ENCODE measurements at places on chromosomes 5 and 9.

DNA sequence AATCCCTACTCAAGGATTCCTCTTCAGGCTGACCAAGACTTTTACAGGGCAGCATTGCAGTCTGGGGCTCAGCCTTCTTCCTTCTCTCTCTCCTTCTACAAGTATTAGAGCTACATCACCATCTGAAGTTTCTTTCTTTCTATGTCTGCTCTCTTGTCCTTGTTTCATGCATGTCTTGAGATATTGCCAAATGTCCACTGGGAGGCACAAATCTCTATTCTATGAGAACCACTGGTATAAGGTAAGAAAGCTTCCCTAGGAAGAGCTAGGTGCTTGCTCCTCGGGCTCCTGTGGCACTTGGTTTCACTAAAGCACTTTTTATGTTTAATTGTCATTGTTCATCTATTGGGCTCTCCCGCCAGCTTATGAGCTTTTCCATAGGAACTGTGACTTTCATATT, 289.2 kb upstream of the PCSK5 start:
- DNase-seq, result no peak

DNA sequence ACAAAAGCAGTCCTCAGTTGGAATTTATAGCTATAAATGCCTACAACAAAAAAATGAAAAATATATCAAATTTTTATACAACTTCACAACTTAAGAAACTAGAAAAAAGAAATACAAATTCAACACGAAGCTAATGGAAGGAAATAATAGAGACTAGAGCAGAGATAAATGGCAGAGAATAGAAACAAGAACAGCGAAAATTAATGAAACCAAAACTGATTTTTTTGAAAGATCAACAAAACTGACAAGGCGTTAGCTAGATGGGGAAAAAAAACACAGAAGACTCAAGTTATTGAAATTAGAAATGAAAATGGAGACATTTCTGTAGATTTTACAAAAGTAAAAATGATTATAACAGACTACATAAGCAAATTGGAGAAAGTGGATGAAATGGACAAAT, 20.6 kb downstream of the TPD52L3 start:
- no peak for DNase-seq

DNA sequence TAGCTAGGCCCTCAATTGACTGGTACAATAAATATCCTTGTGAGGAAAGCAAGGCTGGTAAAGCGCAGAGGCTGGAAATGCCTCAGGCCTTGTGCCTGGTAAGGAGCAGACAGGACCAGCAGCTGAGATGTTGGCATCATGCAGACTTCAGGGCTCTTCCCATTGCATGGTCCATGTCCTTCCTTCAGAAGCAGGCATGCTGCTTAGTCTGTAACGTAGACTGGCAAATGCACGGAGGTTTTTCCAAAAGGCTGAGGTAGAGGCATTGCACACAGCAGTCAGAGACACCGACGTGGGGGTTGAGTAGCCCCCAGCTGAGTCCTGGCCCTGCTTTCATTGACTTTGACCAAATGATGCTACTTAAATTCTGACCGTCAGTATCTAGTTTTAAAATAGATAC, 87.1 kb downstream of the ADRB2 start:
- no peak for DNase-seq

DNA sequence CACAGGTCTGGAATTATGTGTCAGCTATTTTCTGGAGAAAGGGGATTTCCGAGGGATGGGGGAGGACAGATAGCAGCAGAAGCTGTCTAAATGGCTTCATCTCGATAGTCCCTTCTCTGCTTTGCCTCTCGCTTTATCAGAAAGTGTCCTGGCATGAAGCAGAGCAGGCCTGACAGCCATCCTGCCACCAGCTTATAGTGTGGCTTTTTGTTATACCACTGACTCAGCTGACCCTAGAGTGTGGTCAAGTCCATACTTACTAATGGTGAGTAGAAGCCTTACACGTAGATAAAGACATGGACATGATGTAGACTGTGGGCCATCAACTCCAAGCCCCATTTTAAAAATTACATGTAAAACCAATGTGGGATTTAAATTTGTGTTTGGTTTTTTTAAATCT, 50.0 kb downstream of the RCL1 start:
- no peak for DNase-seq

- DNase-seq, result no peak
Observed at GRCh38 chr9:128396970-128397613, 23.6 kb upstream of the CERCAM start.

- DNase-seq, result no peak
Observed at GRCh38 chr5:156778139-156778706, 71.9 kb upstream of the PPP1R2B start.

- peak; percentile 30 for DNase-seq
Observed at GRCh38 chr5:15634591-15635288, 134.8 kb downstream of the FBXL7 start.

- DNase-seq, result no peak
Observed at GRCh38 chr9:128383007-128383753, 12.0 kb downstream of the URM1 start.

GRCh38 chr5:2000591-2000990, 117.9 kb upstream of the IRX4 start:
- DNase-seq, result no peak

GRCh38 chr5:115432691-115433090, 111.9 kb downstream of the FEM1C start:
- DNase-seq, result no peak

DNA sequence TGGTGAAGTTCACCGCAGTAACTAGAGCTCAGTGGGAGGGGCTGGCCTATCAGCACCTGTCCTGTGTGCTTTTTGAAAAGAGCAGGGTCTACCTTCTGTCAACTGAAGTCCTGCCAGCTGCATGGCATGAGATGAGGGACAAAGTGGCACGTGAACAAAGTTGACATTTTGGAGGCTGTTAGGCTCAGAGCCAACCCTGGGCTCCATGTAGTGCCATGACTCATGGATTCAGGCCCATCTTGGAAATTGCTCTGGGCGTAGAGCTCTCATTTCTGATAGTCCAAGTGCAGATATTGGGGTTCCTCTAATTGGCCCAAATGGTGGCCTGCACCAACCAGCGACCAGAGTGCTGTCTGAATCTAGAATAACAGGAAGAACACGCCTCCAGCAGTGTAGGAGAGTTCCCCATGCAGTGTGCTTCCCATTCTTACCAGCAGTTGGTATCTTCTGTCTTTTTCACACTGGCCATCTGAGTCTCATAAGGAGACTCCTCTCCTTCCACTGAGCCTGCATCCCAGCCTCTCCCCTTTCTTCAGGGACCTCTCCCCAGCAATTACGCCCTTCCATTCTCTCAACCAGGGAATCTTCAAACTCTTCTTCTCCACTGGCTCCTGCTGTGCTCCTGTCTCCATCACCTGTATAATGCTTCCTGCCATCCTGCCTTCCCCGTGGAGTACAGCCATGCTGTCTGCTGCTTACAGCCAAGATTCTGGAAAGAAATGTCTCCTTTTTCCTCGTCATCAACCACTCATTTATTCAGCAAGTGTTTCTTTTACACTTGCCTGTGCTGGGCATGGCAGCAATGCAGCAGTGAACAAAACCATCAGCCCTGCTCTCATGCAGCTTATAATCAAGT, 30.4 kb downstream of the IRF1 start:
- no peak for DNase-seq

- DNase-seq, result no peak
Observed at GRCh38 chr5:143554918-143555477, 151.5 kb upstream of the NR3C1 start.

DNA sequence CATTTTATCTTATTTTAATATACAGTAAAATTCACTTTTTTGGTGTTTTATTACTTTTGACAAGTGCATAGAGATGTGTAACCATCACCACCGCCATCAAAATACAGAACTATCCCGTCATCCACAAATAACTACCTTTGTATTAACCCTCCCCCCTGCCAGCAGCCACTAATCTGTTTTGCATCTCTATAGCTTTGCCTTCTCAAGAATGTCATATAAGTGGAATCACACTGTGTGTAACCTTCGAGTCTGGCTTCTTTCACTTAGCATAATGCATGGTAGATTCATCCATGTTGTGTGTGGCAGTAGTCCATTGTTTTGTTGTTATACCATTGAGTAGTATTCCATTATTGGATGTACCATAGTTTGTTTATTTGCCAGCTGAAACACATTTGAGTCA, 98.8 kb downstream of the BOD1 start:
- DNase-seq, result no peak

GRCh38 chr5:61069150-61069549, 93.1 kb downstream of the SMIM15 start:
- DNase-seq, result no peak

DNA sequence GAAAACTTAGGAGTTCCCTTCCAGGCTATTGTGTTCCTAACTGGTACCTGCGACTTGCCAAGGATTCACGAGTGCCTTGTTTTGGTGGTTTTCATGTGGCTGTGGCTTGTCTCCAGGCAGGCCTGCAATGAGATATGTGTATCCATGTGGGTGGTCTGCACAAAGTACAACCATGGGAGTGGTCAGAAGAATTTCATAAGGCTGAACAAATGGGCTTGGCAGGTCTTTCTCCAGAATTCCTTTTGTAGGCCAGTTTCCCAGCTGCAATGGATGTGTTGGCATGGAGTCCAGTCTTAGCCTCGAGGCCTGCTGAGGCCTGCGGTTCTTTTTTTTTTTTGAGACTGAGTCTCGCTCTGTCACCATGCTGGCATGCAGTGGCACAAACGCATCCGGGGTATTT, 28.8 kb upstream of the MELK start:
- DNase-seq, result peak; percentile 72

GRCh38 chr5:16179936-16180788, 571 bp upstream of the MARCHF11 start:
- no peak for DNase-seq

GRCh38 chr9:68847765-68848164, 142.7 kb downstream of the PIP5K1B start:
- DNase-seq, result no peak

GRCh38 chr5:65203746-65204145, 278.0 kb downstream of the ADAMTS6 start:
- DNase-seq, result peak; percentile 70

GRCh38 chr5:135761746-135762145, 72.7 kb upstream of the SLC25A48 start:
- no peak for DNase-seq

GRCh38 chr9:14899042-14899814, 11.0 kb downstream of the FREM1 start:
- DNase-seq, result no peak

DNA sequence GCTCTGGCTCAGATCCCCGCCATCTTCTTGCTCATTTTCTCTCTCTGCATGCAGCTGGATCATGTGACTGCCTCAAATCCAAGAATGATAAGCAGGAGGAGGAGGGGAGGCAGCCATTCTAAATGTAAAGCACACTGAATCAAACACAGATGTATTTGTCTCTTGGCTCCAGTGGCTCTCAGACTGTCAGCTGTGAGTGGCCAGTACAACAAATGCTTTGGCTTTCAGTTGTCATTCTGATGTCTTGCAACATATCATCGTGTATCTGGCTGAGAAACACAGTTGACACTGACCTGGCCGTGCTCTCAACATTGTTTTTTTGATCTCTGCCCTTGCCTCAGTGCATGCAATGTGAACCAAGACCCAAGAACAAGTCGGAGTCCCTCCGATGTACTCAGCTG, 233.1 kb downstream of the ADAMTSL1 start:
- peak; percentile 24 for DNase-seq

- DNase-seq, result no peak
Observed at GRCh38 chr9:28086881-28087280, 513.6 kb upstream of the C9orf72 start.

GRCh38 chr5:137129886-137130680, 369.0 kb downstream of the SPOCK1 start:
- DNase-seq, result no peak

- DNase-seq, result no peak
Observed at GRCh38 chr5:141573489-141574121, 45.2 kb downstream of the DIAPH1 start.

DNA sequence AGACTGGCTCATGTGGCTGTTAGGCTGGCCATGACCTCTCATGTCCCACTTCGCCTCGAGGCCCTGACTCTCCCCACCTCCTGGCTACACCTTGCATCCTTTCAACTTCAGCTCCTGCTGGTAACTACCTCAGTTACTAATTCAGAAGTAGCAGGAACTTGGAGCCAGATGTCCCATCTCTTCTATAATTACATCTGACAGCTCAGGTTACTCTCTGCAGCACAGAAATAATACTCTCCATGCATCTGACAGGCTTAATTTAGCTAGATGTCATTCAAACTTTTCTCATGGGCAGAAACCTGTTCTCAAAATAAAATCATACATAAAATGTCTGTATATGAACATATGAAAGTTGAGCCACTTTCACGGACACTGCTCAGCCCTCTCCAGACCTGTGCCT, 92.2 kb upstream of the IL33 start:
- DNase-seq, result no peak

GRCh38 chr5:63648376-63648775, 313.9 kb downstream of the HTR1A start:
- no peak for DNase-seq

GRCh38 chr5:23506329-23507236, 826 bp upstream of the PRDM9 start:
- DNase-seq, result no peak

GRCh38 chr5:107217721-107218130, 453.0 kb downstream of the EFNA5 start:
- DNase-seq, result no peak

- DNase-seq, result peak; percentile 58
Observed at GRCh38 chr9:71663931-71664459, 104.3 kb downstream of the CEMIP2 start.

- DNase-seq, result no peak
Observed at GRCh38 chr9:88949425-88949824, 41.8 kb upstream of the S1PR3 start.

Data from AG08395 (cell line).